ENCODE measurements at places on chromosomes 1 and 21.

- DNase-seq, result no peak
Observed at GRCh38 chr1:2301607-2302291, 73.6 kb downstream of the SKI start.

GRCh38 chr21:43303275-43304178, 123.4 kb downstream of the SIK1 start:
- no peak for DNase-seq

- DNase-seq, result no peak
Observed at GRCh38 chr1:208569181-208569580, 325.0 kb upstream of the PLXNA2 start.

DNA sequence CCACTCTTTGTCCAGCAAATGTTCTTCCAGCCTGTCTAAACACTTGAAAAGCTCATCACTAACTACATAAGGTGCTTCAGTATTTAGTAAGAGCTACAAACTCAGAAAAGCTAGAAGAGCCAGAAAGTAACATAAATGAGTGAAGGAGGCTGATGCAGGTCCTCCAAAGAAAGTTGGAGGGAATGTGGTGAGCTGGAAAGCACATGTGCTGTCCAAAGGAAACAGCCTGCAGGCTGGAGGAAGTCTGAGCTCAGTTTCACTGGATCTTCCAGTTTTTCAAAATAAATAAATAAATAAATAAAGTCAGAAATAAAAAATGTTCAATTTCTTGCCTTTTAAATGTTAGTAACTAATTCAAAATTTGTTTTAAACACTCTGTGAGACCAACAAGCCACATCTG, 25.5 kb downstream of the ZC3H11B start:
- no peak for DNase-seq
